ENCODE measurements at places on chromosomes 7 and 10.

GRCh38 chr7:91551377-91552175 lies 287.3 kb downstream of the FZD1 start:
- no peak for DNase-seq

GRCh38 chr7:130932667-130933432 lies 198.8 kb upstream of the KLF14 start:
- DNase-seq, result no peak

GRCh38 chr10:103712146-103712545 lies 143.2 kb downstream of the SH3PXD2A start:
- DNase-seq, result no peak

DNA sequence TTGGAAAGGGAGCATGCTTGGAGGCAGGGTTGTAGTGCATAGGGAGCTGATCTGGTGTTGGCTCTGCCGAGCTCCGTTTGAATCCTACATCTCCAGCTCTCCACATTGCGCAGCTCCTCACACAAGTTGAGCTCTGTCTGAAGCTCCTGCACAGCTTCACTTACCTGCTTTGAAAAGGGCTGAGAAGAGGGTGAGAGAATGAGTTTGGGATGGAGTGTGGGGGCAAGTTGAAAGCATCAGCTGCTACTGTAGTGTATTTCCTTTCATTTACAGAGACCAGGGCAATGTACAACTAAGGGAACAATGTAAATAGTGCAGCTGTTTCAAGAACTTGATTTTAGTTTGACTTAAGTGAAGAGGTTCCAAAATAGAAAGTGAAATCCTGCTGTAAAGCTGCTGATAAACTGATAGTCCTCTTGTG lies 88.5 kb downstream of the VTI1A start:
- no peak for DNase-seq

DNA sequence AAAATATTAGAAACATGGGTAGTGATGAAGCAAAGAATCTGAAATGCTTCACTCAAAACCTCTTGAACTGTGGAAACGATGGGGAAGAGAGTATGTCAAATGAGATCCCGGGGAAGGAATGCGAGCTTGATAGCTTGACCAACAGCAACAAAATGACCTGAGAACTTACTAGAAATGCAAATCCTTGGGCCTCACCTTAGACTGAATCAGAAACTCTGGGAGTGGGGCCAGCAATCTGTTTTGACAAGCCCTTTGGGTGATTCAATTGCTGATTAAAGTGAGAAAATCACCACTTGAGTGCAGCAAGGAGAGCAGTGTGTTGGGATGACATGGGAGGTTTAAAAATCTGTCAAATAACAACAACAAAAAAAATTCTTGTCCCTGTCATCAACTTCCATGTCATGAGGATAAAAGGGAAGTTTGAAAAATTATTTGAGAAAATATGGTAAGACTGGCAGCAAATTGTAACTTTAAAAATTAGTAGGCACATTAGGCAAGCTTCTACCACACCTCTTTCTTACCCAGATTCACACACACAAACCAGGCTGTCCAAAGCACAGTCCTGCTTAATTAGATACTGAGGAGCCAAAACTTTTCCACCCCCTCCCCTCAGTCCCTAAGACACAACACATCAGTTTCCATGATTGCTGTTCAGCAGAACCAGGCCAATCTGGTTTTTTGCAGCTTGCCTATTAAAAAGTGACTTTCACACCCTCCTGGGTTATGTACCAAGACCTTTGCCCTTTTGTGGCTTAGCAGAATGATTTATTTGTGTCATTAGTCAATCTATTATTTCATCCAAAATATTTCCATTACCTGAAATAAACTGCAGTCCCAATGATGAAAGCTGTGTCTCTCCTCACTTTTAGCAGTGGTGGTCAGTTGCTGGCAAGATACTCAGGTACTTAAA lies 15.6 kb downstream of the CALCR start:
- no peak for DNase-seq

GRCh38 chr10:43304687-43305333 lies 37.9 kb upstream of the RASGEF1A start:
- DNase-seq, result peak; percentile 76

DNA sequence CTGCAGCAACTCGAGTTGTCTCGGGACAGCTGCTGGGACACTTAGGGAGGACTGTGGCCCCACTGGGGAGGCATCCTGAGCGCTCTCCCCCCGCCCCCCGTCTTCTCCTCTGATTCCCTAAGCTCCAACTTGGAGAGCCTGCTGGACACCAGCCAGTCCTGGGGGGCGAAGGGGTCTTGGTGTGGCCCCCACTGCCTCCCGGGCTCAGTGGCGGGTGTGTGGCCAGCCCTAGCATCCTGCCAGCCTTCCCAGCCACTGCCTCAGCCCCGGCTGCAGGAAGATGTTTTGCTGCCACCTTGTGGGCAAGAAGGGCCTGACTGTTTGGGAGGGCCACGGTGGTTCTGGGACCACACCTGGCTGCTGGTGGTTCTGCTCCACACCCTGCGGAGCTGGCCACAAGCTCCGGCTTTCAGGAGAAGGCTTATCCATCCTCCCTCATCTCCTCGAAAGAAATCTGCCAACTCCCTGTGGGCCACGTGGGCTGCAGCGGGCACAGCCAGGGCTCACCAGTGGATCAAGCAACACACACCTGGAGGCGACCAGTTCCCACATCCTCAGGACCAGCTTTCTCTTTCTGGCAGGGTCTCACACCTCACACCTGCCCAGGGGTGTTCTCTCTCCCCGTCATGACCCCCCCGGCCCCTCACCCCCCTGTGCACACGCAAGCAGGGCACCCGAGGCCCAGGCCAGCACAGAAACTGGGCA lies 24.8 kb downstream of the AGAP3 start:
- DNase-seq, result peak; percentile 81

DNA sequence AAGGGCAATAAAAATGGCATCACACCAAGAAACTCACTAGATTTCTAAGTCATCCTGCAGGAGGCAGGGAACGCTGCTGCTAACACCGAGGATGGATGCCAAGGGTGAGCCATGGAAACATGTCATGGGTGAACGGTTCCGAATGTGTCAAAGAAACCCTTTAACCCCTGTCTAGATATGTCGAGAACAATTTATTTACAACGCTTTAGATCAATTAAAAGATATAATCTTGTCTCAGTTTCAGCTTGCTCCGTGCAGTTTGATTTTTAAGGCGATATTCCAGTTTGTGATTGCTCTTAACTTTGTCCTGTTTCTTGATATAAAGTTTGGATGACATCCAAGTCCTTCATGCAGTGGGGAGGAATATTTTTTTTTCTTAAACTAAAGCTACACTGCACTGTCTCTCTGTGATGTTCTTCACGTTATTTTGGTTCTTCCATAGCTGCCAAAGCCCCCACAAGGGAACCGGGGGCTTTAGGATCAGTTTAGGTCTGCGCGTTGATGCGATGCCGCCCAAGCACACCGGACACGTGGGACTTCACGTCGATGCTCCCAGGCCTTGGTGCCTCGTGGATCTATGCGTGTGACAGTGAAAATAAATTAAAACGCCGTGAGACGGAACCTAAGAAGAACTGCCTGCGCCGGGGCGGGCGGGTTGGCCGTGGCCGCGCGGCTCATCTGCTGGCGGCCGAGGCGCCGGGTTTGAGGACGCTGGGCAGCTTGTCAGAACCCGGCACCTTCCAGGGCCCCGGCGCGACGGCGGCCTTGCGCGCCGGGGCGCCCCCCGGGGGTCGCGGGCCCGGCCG lies 220.3 kb downstream of the PHTF2 start:
- DNase-seq, result peak; percentile 44

DNA sequence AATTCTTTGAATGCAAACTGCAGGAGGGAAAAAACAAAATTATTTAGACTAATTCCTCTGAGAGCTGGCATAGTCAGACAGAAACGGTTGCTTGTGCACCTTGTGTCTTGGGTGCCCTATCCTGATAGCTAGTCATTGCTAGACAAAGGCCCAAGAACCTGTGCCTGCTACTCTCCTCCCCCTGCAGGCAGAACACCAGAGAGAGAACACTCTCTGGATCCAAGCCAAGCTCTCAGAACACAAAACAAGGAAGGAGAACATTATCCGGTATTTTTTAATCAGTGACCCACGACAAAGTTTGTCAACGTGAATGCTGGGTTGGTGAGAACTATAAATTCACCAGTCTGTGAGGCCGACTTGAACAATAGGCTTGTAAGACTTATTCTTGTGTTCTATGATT lies 18.8 kb upstream of the PPP1R9A start:
- peak; percentile 19 for DNase-seq

DNA sequence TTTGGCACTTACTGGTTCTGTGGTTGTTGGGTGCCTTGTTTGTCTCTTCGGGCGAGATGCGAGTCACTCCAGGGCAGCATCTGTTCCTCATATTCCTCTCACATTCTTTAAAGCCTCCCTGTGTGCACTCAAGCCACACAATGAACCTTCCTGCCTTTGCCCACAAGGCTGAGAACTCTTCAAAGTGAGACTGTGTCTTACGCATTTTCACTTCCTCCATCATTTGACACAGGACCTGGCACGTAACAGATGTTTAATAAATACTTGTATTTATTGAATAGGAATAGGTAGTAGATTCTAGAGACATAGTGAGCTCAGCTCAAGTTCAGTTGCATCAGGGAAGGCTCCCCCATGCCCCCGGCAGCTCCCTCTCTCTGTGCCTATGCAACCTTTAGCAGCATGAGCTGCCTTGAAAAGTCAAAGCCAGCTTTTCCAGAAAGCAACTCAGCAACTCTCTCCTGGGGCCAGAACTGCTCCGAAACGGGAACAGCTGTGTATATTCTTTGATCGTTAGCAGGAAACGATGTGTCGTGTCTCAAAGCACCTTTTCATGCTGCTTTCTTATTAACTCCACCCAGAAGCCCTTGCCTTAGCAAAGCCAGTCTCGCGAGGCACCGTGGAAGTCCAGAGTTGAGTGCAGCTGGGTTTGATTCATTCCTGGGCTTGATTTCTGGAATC lies 97.5 kb downstream of the PFKFB3 start:
- DNase-seq, result peak; percentile 41

GRCh38 chr7:151168003-151168786 lies 701 bp upstream of the GBX1 start:
- peak; percentile 46 for DNase-seq

- DNase-seq, result no peak
Observed at GRCh38 chr7:97873606-97874005, 1.4 kb upstream of the ASNS start.

DNA sequence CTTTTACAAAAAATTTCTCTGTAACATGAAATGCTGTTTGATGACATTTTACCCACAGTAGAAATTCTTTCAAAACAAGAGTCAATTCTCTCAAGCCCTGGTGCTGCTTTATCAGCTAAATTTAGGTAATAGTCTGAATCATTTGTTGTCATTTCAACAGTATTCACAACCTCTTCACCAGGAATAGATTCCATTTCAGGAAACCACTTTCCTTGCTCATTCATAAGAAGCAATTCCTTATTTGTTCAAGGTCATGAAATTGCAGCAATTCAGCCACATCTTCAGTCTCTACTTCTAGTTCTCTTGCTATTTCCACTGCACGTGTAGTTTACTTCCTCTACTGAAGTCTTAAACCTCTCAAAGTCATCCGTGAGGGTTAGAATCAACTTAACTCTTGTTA lies 14.1 kb downstream of the STAG3 start:
- no peak for DNase-seq

DNA sequence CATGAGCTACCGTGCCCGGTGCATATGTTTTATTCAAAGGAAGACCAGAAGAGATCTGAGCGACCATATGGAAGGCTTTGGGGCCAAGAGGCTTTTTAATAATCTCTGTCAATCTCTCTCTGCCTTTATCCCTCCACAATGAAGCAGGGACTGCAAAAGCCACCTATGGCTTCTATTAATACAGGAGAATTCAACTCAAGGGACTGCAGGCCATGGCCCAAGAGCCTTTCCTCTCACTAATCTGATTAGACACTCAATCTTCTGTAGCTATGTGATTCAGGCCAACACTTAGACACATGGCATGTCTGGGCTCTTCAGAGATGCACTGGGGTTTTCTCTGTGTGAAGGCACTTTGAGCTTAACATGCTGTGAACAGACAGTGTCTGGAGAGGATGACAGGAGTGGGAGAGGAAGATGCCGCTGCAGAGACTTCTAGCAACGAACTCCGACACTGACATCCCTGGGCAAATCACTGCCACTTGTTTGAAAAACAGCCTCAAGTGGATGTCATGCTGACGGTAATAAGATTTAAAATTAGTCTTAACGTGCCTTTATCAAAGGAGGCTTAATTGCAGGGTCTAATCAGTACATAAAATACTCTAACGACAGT lies 114.4 kb upstream of the AOAH start:
- no peak for DNase-seq

- peak; percentile 52 for DNase-seq
Observed at GRCh38 chr10:29804025-29804852, 169.5 kb upstream of the SVIL start.

DNA sequence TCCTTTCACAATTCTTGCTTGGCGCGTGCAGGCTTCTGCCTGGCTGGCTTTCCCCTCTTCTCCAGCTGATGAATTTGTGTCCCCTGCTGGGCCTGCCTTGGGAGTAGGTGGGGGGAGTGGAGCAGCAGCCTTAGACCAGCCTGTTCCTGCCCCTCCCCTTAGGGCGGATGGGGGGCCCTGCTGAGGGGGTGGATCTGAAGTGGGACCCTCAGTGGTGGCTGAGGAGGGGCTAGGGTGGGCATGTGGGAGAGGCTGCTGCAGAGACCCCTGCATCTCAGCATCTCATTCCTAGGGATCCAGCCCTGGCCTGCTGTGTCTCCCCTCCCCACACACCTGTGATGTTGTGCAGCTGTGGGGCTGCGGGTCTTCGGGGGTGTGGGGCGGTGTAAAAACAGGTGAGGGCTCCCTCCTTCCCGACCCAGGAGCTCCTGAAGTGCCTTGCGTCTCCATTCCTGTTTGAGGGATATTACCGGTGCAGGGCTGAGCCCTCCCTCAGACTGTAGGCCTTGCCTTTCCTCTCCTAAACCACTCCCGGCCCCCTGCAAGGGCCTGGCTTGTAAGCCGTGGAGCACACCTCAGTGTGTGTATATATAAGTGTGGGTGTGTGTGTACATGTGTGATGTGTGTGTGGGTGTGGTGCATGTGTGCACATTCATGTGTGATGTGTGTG lies 24.7 kb downstream of the ADCYAP1R1 start:
- DNase-seq, result no peak

GRCh38 chr10:128024426-128024825 lies 101.8 kb downstream of the MKI67 start:
- no peak for DNase-seq

DNA sequence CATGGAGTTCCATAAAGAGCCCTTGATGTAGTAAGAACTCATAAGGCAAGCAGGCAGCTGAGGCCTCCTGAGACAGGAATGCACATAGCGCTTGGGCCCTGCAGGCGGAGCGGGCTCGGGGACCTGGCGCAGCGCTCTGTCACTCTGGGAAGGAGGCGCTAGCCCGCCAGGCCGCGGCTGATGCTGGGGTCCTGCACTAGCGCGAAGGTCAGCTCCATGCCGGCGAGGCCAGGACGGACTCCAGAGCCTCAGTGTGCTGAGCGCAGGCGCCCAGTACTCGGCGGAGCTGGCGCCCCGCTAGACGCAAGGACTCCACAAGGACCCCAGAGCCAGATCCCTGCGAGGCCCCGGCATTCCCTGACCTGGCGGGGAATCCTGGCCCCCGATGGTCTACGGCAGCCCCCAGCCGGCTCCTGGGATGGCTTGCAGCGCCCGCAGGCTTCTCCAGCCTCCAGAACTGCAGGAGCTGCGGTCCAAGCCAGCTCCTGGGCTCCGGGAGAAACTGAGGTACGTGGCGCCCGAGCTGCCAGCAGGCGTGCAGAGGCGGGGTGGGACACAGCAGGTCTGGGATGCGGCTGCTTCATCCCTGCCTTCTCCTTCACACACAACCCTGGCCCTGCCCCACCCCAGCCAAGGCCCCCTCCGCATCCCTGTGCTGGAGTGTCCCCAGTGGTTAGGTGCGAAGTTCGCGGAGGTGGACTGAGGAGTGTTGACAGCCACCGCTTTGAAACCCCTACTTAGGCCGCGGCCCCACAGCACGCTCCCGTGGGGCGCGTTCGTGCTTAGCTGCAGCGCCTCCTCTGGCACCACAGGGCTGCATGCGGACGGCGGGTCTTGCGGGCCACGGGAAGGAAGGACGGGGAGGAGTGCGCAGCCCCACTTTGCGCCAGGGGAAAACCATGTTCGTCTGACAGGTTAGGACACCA lies 761.5 kb upstream of the POM121L12 start:
- DNase-seq, result no peak

Measured in transverse colon (tissue), 4 donors.